Kidney epithelial cell (primary cell): ENCODE measurements at places on chromosomes 3 and 15.

DNA sequence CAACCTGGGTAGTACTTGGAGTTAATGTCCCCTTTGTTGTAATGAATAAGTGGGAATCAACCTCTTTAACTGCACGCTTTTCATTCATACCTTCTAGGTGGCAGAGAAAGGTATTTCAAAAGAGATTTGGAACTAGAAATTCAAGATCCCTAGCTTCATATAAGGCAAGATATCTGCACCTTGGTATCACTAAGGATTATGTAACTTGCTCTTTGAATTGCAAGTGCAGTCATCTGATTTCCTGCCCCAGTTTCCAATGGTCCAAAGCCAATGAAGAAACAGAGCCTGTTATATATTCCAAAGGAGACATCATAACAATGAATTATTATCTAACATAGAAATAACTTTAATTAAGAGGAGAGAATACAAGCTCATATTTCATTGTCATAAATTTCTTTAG, 54.8 kb upstream of the CMSS1 start:
- DNase-seq = no peak

DNA sequence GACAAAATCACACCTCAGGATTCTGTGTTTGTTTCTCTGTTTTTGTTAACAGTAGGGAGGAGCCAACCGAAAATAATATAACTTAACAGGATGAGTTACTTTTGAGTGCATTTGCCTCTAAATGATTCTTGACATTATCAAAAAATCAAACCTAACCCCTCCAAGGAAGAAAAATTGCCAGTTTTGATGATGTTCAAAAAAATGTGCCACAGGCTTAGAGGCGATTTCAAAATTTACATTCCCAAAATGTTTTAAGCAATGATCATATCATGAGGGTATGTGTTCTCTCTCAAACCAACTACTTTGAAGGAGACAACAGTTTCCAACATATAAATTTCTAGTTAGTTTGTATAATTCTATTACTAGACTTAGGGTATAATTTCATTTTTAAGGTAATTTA, 6.7 kb downstream of the VGLL3 start:
- no peak for DNase-seq

- no peak for DNase-seq
Measured at GRCh38 chr3:16379838-16380237, 114.8 kb downstream of the OXNAD1 start.

- DNase-seq = no peak
Measured at GRCh38 chr3:42099020-42099765, 8.0 kb downstream of the TRAK1 start.

DNA sequence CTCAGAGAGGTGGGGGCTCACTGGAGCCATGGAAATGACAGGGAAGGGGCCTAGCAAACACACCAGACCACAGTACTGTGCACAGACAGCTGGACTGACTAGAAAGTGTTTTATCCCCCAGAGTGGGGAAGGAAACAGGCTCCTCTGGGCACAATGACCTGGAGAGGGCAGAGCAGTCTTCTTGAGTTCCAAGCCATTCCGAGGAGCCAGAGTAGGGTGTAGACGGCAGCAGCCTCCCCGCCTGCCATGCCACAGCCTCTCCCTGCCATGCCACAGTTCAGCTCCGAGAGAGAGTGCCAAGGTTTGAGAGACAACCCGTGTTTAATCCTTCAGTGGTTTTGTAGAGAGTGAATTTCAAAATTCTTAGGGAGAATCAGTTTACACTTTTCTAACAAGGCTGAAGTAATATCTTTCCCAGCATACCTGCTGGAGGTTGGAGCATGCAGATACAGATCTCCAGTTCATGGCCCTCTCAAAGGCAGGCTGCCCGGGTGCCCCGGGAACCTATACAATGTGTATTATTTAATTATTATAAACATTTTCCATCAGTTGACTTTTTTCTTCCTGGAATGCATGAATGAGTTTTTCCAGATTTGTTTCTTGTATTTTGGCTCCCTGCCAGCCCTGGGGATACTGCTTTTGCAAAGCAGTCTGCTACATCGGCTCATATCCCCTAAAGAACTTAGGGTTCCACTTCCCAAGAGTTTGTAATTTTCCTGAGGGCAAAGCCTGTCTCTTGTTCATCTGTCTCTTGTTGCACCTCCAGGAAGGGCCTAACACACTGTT, 3.2 kb downstream of the PODXL2 start:
- DNase-seq = no peak

- peak; percentile 90 for DNase-seq
Measured at GRCh38 chr3:102979682-102980354, 545.0 kb downstream of the ZPLD1 start.

DNA sequence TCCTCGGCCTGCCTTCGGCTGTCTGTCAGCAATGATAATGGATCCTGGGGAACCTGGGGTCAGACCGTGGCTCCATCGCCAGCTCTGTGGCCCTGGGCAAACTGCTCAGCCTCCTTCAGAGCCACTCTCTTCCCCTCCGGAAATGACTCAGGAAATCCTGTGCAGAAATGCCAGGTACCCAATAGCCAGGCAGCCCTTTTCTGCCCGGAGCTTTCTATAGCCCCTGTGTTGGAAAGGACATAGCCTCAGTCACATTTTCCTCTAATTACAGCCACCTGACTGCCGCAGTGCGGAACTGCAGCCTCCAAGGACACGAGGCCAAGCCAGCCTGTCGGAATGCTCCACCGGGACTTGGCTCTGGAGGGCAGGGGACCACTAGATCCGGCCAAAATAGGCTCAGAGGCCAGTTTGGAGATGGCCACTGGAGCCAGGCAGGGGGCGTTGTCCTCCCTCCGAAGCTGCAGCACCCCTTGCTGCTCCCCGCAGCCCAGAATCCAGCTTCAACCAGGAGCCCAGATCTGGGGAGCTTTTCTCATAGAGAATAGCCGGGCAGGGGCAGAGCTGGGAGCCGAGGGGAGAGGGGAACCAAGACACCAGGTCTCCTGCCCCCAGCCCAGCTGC, 11.6 kb upstream of the ZXDC start:
- no peak for DNase-seq

GRCh38 chr3:45567730-45568172, 26.8 kb upstream of the LIMD1 start:
- no peak for DNase-seq

DNA sequence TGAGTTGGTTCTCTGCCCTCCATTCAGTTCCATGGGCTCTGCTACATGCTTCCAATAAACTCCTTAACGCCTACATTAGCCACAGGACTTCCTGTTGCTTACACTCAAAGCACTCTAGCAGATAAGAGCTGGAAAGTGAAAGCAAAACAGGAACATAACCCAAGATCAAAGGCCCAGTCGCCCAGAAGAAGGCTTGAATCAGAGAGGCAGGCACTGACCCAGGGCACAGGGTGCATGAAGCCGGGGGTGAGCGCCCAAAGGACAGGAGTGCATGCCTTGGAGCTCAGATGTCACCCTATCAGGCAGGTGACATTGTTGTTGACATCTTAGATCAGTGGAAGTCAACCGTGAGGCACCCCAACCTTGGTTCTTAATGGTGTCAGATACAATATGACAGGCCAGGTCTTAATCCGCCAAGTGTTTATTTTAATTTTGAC, 235.1 kb downstream of the UACA start:
- DNase-seq = no peak

DNA sequence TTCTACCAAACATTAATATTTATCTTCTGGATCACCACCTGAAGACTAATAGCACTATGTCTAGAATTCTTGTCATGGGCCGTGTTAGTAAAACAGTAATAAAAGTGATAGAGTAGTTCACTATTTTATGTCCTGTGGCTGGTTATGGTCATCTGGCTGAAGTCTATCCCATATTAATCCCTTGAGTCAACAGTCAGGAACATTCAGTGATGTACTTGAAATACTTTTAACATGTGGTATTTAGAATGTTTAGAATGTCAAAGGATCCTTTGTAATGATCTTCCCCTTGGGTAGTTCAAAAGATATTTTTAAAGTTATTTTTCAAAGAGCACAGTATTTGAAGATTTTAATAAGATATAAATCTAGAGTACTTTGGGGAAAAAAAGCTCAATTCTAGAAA, 117.0 kb downstream of the MBNL1 start:
- no peak for DNase-seq

DNA sequence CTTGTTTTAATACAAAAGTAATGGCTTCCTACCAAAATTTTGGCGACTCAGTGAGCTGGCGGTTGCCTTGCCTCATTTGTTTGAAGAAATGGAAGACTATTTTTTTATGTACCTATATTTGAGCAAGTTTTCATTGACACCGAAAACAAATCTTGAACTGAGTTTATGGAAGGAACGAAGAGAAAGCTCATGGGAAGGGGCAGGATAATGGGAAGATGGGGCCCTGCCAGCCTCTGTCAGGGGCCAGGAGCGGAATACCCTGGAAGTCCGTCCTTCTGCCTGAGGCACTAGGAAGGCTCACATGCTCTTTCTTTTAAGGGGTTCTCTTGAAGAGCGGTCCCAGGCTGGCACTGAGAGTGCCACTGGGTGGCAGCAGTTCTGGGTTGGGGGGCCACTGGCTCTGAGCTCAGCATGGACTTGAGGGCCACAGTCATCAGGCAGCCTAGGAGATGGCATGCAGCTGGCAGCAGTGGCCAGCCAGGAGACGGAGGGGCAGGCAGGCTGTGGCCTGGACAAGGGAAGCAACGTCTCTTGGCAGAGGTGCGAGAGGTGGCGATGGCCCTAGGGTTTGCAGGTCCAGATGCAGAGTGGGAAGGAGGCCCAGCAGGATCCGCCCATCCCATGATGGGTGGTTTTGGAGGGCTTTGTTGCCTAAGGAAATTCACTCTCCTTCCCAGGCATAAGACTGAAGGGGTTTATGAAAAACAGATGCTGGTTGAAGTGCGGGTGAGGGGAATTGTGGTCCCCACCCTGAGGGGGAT, 41.6 kb downstream of the ISG20 start:
- no peak for DNase-seq

DNA sequence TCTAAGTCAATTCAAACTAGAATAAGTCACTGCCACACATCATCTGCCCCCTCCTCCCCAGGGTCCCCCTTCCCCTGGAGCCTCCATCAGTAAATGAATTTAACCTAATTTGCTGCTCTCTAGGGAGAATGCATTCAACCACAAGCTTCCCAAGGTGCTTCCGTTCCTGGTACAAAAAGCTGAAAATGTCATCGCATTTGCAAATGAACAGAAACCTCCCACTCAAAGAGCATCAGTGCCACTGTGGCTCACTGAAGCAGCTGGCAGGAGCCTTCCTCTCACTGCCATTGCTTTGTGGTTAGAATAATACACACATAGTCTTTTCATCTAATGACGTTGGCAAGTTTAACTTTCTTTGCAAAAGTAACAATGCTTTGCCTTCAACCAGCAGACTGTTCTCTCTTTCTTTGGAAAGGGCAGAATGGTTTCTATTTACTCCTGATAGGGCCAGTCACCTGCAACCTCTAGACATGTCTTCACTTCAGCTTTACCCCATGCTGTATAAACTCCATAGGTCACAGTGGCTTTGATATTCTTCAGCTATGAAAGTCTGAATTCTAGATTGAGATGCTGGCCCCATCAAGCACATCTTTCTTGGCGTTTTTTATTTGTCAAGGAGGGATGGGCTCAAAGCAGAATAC, 238.1 kb downstream of the CPNE4 start:
- DNase-seq = no peak
